ENCODE measurements at places on chromosomes 12 and 14.
A peak's percentile ranks its signal among the peaks of the same experiment; 100 is the strongest.

GRCh38 chr14:90730206-90730766 lies 85.9 kb downstream of the TTC7B start:
- DNase-seq: no peak

GRCh38 chr14:54127526-54127925 lies 170.9 kb upstream of the BMP4 start:
- no peak for DNase-seq

GRCh38 chr14:98385851-98386250 lies 886.1 kb downstream of the BCL11B start:
- no peak for DNase-seq

GRCh38 chr12:50243507-50243906 lies 39.8 kb downstream of the LIMA1 start:
- DNase-seq: no peak

DNA sequence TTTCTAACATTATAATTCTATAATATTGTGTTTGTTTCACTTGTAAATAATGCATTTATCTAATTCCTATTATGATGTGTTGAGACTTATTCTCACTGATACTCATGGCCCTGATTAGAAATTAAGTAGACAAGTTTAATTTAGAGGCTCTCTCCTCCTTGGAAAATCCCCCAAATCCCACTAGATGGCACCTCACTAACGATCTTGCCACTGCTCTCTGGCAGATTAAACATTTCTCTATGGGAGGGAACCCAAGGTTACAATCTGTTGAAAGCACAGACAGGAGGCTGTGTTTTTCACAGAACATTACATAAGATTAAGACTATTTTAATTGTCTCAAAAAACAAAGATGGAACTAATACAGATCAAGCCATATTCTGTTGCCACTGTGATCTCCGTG lies 318.7 kb downstream of the LRFN5 start:
- no peak for DNase-seq

DNA sequence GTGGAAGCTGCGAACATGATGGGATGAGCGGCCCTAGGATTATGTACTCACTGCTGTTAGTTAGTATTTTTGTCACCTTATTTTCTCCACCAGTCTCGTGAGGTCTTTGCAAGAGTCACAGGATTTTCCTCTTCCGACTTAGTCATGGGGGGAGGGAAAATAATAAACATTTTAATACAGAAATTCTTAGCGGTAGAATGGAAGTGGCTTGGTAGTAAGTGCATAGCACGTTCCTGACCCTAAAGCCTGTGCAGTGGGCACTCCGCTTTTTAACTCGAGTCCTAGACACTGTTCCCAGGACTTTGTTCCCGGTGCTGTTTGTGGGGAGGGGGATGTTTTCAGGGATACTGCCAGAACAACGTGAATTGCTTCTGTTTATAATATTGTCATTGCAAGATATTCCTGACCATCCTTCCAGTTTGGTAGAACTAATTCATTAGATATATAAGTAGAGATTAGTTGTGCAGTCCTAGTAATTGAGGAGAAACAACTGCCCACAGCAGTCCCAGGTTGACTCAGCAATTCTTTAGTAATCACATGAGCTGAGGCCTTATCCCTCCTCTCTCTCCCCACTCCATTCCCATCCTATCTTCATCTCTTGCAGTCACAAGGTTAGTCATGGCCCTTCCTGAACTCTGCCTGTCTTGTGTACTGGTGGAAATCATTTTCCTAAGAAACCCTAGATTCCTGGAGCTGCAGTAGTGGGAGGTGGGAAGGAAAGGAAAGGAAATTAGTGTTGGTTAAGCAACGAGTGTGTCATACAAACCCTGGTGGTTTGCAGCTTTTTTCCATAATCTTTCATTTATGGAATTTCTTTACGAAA lies 799 bp downstream of the SLC38A6 start:
- DNase-seq: no peak

- DNase-seq: no peak
Observed at GRCh38 chr12:23253191-23253590, 628.2 kb downstream of the ETNK1 start.

GRCh38 chr14:22977684-22978486 lies 4.5 kb downstream of the AJUBA start:
- no peak for DNase-seq

DNA sequence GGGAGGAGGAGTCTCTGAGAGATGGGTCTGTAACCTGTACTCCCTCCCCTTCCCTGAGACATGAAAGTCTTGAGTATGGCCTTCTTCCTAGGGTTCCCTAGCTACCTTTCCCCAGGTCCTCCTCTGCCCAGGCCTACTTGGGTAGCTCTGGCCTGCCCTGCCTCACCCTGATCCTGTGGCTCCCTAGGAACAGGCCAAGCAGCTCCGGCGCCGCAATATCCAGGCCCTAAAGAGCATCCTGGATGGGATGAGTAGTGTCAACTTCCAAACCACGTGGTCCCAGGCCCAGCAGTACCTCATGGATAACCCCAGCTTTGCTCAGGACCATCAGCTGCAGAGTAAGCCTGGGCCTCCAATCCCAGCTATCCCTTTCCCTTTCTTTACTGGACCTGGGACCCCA lies 12.3 kb downstream of the PRPF40B start:
- DNase-seq: no peak

GRCh38 chr12:27696864-27697564 lies 767 bp downstream of the REP15 start:
- DNase-seq: no peak

DNA sequence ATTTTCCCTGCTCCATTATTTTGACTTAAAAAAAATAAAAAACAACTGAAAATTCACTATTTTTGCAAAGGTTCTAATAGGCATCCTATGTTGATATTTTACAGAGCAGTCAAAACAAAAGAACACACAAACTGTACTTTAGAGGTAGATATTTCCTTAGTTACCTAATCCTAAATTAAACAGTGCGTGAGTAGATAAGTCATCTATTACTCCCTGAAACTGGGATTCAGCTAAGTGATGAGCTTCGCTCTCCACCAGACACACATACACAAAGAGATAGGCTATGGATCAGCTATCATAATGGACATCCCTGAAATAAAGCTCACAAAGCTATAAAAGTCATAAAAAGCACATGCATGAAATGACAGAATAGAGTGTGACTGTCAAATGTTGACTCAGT lies 398.7 kb downstream of the SOX5 start:
- DNase-seq: no peak

DNA sequence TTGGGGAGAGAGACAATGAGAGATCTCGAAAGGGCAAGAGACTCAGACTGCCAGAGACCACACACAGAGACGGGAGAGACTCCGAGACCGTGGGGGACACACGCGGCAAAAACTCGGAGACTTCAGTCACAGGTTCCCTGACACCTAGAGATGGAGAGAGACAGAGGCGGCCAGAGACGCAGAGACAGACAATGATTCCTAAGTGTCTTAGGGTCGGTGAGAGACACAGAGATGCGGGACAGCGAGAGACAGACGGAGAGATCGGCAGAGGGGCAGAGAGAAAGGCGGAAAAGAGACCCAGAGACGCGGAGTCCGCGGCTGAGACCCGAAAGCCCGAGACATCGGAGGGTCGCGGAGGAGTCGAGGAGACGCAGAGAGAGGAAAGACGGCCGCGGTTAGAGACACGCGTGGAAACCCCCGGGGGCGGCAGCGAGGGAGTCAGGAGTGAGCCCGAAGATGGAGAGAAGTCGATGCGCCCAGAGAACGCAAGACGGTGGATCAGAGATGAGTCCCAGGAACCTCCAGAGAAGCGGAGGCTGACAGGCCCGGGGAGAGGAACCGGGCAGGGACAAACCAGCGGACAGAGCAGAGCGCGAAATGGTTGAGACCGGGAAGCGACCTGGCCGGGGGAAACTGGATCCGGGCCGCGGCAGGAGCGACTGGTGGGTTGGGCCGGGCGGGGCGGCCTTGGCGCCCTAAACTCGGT lies 7.8 kb downstream of the LHX5 start:
- DNase-seq: no peak

DNA sequence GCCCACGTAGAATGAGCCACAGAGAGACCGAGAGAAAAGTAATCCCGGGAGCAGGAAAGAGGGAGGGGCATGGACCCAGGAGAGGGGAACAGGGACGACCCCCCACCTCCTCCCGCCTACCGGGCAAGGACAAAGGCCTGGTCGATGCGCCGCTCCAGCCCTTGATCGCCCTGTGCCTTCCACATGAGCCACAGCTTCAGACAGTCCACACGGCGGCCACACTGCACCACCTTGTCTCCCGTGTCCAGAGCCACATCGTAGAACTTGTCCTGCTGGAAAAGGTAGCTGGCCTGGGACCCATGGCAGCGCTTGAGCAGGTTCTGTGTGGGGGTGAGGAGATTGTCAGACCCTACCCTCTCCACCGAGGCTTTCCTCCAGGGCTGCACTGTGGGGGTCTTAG lies 20.5 kb upstream of the ZNF740 start:
- DNase-seq: no peak

GRCh38 chr14:55715889-55716288 lies 135.9 kb downstream of the KTN1 start:
- no peak for DNase-seq

DNA sequence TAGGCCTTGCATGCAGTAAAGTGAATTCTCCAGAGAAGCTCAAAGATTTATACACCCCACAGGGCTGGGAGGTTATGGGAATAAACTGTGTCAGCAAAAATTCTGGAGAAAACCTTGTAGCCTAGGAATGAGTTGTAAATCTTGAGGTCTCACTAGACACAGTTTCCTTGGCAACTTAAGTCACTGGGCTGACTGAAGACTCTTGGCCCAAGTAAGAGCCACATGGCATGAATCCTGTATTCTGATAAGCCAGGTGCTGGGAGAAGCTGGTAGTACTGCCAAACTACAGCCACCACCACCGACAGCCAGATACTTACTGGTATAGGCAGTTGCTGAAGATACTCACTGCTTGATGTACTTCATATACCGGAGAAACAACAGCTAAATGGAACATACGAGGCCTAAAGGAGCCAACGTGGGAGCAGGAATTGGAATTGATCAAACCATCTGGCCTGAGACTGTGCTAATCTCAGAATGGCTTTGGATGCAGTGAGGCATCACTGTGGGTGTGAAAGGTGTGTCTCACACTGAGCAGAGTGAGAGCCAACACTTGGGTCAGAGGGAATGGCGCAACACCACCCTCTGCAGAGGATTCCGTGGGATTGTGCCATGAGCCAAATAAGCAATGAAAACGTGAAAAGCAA lies 102.8 kb upstream of the TMCC3 start:
- DNase-seq: peak; percentile 22

DNA sequence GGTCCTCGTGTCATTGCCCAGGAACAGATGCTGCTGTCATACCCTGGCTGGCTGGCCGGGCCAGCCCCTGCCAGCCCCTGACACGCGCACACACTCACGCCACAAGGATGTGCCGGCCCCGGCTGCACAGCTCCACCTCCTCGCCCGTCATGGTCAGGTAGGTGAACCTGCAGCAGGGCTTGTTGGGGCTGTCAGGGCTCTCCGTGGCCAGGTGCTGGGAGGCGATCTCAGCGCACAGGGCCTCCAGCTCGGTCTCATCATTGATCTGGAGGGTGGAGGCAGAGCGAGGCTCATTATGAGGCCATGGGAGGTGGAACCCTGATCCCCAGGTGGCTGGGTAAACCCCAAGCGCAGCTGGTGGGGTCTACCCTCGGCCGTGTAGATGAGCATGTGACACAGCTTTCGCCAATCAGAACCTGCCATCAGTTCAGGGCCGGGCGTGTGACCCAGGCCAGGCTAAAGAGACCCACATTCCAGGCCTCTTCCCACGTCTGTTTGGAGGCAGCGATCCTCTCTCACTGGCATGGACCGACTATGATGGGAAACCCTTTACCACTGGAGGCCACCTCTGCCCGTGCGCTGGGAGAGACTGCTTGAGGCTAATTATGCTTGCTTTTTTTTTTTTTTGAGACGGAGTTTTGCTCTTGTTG lies 38.8 kb downstream of the TRAFD1 start:
- DNase-seq: no peak

DNA sequence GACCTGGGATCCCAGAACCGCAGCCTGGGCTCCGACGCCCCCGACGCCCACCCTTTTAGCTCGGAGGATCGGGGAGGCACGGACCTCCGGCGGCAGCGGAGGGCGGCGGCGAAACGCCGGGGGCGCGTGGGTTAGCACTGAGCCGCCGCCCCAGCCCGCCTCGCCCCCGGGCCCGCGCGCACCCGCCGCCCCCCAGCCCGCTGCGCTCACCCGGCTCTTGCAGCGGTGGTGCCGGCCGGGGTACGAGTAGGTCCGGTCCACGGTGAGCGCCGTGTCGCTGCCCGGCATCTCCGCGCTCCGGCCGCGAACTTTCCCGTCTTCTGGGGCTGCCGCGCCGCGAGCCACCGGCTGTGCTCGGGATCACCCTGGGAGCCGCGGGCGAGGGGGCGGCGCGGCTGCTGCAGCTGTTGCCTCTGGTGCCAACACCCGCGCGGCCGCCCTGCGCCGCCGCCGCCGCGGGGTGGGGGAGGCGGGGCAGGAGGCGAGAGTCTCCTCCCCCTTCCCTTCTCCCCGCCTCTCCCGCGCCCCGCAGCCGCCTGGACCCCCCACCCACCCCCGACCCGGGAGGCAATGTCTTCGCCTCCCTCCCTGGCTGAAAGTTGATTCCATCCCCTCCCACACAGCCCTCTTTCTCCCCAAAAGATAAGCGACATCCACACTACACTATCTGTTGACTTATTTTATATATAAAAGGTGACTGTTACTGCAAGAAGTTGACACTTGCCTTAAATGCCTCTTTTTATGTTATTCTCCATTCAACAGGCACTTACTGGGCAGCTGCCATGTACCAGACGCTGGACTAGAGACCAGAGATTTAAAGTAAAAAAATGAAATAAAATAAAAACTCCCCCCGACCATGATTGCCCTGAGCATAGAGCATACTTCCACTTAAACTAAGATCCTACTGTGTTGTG lies at the start of gene TMCC3:
Gene TMCC3 (minus strand): TSS at position 415 of the 914 bp plus-strand sequence. CDS start 127 bp downstream, at position 288.
- DNase-seq: peak; percentile 81

DNA sequence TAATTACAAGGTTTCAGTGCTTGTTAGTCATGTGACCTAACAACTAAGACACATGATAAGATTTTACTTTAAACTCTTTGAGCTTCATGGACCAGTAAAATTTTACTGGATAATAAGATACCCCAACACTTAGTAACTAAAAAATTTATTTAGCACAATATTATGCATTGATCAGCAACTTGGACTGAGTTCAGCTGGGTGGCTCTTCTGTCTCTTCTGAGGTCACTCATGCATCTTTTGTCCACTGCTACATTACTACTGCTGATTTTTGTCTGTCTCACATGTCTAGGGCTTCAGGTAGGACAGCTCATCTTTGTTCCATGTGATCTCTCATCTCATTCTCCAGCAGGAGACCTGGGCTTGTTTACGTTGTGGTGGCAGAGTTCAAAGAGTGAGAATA lies 370.2 kb upstream of the TMTC1 start:
- no peak for DNase-seq

DNA sequence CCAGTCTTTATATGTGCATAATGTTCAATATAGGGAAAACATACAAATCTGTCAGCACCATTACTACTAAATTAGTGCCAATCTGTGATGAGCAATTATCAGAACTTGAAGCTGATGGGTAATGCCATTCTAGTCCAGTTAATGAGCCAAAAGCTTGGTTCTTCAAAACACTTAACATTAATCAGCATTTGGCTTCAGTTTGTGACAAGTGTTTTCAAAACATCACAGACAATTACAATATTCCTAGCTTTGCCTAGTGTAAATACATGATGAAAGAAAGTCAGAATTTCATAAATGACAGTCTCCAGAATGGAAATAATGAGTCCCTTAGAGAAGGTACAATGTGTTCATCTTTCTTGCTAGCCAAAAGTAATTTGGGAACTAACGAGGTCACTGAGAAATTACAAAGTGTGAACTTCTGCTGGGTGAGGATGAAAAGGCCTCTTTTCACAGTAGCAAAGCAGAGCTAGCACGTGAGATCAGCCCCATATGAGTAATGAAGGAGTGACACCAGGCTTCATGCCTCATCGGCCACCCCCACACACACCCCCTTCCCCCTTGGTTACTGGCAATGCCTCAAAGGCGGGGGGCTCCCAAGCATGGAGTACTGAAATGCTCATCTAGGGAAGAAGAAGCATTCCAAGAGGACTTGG lies 180.6 kb upstream of the EEA1 start:
- DNase-seq: no peak
